ENCODE measurements at places on chromosomes 4 and X.

DNA sequence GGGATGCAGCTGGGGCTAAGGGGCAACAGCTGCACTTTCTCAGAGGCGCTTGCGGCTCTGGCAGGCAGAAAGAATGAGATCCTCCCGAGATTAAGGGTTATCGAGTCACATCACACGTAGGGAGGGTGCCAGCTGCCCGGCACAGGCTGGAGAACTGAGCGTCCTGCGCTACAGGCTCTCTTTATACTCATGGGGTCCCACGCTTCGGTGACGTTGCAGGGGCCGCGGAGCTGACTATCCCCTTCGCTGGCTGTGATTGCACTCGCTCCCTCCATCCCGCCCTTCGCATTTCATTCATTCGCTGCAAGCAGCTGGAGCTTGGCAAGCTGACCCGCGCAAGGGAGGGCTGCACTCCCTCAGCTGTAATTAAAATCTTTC, at the start of gene TACR3:
Gene TACR3, minus strand, starts transcription at position 156 of the 378 bp plus-strand sequence. CDS start 310 bp downstream, outside the sequence.
- no peak for DNase-seq

- DNase-seq = no peak
Observed at GRCh38 chr4:38728631-38729141, 54.1 kb downstream of the TLR10 start.

DNA sequence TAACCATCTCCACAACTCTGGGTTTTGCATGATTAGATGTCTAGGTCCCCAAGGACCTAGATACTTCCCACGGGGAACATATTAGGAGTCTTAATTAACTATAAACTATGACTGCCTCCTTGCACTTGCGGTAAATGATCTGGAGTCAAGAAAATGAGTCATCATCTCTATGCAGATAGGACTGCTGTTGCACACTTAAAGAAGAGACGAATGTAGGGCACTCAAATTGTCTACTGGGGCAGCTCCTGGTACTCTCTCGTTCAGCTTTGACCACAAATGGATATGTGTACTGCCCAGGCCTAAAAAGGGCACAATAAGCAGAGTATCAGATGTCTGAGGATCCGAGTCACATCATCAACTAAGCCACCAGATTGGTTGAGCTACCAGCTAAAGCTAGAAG, 1783.4 kb upstream of the AGA start:
- DNase-seq = no peak

GRCh38 chrX:124217304-124218251, 114.9 kb upstream of the TEX13D start:
- DNase-seq = peak; percentile 10

DNA sequence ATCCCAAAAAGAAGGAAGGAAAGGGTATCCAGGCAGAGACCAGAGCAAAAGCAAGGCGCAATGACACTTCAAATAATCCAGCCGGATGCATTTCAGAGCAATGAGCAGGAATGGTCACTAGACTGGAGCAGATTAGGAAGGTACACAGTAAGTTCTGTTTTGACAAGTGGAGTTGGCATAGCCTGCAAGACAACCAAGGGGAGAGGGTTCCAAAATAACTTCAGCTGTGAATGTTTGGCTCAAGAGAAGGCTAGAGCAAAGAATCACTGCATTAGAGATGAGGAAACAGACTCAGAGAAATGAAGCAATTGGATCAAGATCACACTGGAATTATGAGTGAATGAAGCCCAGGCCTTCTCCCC, 90.0 kb upstream of the EGFL6 start:
- DNase-seq = no peak

- peak; percentile 2 for DNase-seq
Observed at GRCh38 chr4:185933078-185933581, 121.1 kb upstream of the SORBS2 start.

- DNase-seq = no peak
Observed at GRCh38 chr4:7922466-7922865, 17.2 kb downstream of the AFAP1 start.

DNA sequence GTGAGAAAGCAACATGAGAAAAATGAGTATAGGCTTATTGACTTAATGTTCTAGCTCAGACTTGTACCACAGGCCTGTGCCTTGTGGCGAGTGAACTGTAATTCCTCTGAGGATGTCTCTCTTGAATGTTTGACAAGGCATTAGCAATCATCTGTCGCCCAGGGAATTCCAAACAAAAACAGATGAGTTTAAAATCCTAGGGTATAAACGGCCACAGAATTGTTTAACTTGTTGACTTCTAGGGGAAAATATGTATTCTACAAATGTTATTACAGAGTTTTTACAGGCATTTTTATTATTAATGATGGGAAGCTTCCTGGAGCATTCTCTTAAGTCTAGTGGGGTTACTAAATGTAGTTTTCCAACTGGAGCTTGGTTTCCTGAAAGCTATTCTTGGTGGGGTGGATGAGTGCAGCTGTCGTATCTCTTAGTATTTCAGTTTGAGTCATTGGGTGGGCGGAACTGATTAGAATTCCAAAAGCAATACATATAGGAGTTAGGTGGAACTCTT, 40.6 kb downstream of the ARHGAP10 start:
- DNase-seq = peak; percentile 9

- no peak for DNase-seq
Observed at GRCh38 chr4:127669691-127670090, 36.9 kb downstream of the INTU start.

DNA sequence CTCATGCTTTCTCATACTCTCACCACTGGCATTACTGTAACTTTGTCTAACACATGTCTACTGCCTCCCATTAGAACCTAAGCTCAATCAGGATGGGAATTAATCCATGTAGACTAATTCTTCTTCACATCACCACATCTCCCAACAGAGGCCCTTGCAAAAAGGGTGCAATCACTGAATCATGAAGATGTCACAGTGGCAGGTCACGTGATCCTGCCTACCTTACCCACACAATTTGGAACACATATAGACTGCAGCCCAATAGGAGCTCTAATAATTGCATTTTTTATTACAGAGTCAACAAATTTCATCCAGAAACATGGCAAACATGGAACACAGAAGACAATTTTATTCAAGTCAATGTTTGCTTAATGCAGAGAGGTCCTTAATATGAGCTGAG, 146.6 kb downstream of the NR3C2 start:
- DNase-seq = no peak

GRCh38 chrX:3271834-3272186, 74.6 kb downstream of the MXRA5 start:
- no peak for DNase-seq

GRCh38 chr4:1739358-1739757, 18.0 kb downstream of the TACC3 start:
- no peak for DNase-seq

- no peak for DNase-seq
Observed at GRCh38 chrX:2184089-2184488, 316.7 kb downstream of the DHRSX start.

DNA sequence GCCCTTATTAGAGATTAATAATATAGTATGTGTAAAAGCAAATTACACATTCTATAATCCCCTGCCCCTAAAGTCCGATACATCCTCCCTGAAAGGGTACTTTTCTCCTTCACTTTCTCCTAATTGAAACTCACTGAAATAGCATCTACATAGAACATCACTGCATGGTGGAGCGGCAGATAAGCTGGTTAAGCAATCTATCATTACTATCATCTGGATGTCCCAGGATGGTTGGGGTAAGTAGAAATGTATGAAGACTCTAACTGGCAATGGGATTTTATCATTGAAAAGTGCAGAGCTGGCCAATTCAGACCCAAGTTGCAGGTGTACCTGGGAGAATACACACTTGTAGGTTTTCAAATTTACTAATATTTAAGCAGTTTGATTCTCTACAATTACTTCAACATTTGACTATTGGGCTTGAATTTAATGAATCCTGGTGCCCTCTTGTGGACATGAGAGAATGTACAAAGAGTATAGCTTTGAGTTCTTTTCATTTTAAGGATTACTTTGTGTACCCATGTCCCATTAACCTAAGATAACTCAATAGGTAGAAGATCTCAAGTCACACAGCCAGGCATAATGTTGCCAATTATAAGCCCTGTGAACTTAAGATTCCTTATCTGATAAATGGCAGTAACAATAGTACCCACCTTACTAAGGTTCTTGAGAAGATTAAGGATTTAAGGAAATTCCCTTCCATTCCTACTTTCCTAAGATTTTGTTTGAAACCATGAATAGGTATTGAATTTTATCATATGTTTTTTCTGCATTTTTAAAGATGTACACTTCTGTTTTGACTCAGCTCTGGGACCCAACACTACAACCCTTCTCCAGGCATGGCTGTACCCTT, 69.8 kb downstream of the SHROOM3 start:
- DNase-seq = no peak

- no peak for DNase-seq
Observed at GRCh38 chr4:36891971-36892370, 352.6 kb upstream of the NWD2 start.

DNA sequence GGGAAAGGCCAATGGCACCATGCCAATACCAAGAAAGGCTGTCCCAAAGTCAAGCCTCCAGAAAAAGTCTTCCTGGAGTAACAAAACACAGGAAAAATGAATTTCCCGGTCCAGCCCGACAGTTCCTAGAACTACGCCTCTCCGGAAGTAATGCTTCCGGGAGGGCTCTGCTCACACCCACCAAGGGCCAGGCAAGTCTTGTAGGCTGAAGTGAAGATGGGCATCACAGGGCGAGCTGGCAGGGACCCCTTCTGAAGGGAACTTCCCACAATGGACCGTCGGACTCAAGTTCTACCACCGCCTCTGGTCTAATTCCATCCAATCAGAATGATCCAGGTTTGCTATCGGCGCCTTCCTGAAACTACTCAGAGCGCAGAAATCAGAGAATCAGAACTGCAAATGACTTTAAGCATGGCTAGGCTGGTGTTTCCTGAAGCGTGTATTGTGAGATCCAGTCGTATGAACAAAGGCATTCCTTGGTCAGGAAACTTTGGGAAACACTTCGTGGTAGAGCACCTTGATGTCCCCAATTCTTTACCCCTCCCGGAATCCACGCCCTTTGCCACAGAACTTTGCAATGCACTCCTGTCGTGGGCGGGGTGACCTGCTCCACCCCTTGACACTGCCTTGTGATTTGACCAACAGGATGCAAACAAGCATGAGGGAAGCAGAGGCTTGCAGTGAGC, 127.8 kb downstream of the BCOR start:
- no peak for DNase-seq
